ENCODE measurements at places on chromosomes 6 and 20.

DNA sequence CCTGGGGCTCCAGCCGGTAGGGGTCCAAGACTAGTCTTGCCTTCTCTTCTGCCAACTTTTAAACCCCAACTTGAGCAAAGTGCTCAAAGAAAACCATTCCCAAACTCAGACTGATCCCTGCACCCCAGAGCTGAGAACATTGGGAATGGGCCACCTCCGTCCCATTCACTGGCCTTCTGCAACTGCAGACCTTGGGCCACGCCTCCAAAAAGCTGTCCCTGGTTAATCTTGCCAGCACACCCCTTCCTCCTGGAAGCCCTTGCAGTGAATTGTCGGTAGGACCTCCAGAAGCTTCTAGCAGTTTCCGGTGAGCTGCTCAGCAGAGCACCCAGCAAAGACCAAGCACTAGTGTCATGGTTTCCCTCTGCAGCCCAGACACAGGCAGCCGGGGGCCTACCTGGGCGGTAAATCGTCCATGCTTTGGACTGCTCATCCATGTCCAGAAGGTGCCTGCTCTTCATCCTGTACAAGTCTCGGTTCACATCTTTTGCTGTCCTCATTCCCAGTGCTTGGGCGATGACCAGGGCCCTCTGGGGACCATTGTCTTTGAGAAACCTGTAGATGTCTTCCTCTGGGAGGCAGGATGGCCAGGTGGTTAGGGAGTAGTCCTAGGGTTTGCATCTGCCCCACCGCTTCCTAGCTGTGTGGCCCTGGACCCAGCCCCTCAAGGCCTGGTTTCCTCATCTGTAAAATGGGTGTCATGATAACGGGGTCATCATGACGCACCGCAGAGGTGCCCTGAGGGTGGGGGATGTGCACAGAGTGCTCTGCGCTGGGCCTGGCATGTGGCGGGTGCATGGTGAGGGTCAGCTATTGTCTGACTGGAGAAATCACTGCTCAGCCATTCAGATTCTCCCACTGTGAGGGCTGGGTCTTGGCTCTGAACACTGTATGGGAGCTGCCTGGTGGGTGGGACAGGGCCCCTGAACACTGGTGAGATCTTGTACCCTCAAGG lies 5.5 kb downstream of the ZBP1 start:
- no peak for DNase-seq

DNA sequence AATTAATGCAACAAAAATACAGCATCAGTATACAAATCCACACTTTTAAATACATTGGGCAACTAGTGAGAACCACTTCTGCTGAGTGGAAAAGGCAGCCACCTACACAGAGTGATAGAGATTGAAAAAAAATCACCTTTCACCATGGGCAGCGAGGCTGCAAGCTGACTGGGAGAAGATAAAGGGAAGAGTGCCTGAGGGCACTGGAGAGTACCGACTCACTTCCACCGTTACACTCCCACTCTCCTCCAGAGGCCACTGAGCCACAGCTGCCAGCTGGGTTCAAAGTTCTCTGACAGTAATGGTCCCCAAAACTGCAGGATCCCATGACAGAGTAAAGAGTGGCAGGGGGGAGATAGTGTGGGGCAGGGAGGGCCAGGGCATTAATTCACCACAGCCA lies 24.1 kb downstream of the PXT1 start:
- DNase-seq, result no peak

GRCh38 chr6:117974914-117975627 lies 68.0 kb downstream of the SLC35F1 start:
- DNase-seq, result no peak

- no peak for DNase-seq
Observed at GRCh38 chr20:45946149-45946970, 11.9 kb downstream of the PCIF1 start.

- DNase-seq, result no peak
Observed at GRCh38 chr6:149995235-149995750, 30.0 kb downstream of the RAET1L start.

DNA sequence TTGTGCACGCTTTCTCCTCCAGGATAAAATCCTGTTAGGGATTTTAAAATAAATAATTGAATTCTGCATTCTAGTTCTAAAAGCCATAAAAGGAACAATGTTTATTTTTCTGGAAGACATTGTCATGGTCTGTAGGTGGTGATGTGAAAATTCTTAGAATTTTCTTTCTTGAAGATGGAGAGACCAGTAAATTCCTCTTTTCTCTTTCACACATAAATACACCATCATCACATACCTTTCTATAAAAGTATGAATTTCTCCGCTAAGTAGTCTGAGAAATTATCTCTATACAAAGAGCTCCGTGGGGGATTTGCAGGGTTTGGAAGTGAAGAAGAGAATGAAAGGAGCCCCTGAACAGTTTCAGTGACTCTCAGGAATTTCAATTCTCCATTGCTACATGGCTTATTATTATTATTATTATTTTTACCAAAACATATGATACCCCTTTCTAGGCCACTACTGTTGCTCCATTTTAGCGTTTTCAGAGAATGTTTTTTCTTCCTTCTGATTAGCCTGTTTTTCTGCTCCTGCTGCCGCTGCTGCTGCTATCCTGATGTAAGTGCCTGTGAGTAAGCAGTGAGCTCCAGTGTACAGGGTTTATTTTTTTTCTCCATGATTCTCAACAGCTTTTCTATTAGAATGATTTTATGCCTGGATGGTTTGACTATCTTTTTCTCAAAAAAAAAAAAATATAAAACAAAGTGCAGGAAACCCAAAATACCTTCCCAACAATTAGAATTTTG lies 145.8 kb downstream of the SAMD5 start:
- peak; percentile 47 for DNase-seq

DNA sequence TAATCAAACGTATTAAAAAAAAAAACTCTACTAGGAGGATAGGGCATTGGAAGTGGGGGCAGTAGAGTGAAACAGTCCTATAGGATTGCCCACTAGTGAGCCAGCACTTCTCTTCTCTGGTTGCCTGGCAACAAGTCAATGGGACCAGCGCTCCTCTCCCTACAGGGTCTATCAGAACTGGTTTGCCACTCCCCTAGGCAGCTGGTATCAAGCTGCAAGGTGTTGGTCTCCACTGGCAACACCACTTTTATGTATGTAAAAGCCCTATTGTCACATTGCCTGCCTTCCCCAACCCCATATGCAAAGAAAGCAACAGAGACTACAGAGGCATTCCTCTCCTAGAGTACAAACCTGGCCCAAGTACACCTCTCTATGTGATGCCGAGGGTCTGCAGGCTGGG lies 166.9 kb upstream of the MCHR2 start:
- DNase-seq, result no peak

DNA sequence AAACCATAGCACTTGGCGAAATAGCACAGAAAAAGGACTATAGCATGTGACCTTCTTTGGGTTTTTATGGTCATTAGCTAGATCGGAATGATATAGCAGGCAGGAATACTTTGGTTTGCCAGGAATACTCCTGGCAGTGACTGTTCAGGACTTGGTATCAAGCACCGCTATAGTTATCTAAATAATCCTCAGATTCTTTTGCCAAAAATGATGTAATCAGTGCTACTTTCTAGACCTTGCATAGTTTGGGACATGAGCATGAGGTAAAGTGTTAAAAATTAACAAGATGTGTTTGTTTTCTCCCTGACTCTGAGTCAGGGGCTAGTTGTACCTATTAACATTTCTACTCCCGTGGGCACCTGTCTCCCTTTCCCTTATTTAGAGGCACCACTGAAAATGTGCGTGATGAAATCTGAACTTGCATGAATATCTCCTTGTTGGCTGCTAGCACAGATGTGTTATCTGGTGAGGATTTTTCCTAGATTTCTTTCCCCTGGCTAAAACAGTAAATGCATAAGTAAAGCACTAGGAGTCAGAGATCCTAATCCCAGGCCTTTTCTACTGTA lies 511.0 kb downstream of the CDKAL1 start:
- peak; percentile 91 for DNase-seq

- no peak for DNase-seq
Observed at GRCh38 chr6:114344246-114344970, 1.6 kb upstream of the HS3ST5 start.

DNA sequence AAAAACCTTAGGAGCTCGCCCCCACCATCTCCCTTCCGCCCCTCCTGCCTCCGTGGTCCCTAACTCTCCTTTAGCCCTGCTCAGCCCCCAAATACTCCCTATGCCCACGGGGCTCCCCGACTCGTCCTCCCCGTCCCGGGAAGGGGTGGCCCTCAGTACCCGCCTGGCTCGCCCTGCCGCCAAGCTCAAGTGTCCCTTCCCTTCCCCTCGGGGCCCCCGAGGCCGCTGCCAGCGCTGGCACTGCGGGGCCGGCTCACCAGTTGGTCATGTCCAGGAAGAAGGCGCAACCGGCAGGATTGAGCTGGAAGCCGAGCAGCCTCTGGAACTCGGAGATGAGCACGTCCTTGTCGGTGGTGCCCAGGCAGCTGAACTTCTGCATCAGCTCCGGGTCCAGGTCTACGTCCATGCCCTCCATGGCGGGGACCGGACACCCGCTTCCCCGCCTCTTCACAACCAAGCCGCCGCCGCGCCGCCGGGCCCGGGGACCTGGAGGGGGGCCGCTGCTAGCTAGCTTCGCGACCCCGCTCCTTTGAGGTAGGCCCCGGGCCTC lies 303 bp downstream of the ILRUN start:
- no peak for DNase-seq

Measured in Caki2 (cell line).